Fibroblast of pulmonary artery (primary cell): ENCODE measurements at places on chromosomes 6 and 20.
A peak's percentile ranks its signal among the peaks of the same experiment; 100 is the strongest.

DNA sequence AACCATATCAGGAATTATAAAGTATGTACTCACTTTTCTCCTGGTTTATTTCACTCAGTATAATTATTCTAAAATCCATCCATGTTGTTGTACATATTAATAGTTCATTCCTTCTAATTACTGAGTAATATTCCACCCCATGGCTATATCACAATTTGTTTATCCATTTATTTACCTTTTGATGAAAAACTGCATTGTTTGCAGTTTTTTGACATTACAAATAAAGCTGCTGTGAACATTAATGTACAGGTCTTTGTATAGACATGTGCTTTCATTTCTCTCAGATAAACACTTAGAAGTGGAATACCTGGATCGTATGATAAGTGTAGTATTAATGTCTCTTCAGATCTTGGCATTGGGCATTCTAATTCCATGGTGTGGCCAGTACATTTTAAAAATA lies 4.2 kb downstream of the SLC17A3 start:
- no peak for DNase-seq

GRCh38 chr20:59577037-59577808 lies 27.1 kb upstream of the PHACTR3 start:
- no peak for DNase-seq

DNA sequence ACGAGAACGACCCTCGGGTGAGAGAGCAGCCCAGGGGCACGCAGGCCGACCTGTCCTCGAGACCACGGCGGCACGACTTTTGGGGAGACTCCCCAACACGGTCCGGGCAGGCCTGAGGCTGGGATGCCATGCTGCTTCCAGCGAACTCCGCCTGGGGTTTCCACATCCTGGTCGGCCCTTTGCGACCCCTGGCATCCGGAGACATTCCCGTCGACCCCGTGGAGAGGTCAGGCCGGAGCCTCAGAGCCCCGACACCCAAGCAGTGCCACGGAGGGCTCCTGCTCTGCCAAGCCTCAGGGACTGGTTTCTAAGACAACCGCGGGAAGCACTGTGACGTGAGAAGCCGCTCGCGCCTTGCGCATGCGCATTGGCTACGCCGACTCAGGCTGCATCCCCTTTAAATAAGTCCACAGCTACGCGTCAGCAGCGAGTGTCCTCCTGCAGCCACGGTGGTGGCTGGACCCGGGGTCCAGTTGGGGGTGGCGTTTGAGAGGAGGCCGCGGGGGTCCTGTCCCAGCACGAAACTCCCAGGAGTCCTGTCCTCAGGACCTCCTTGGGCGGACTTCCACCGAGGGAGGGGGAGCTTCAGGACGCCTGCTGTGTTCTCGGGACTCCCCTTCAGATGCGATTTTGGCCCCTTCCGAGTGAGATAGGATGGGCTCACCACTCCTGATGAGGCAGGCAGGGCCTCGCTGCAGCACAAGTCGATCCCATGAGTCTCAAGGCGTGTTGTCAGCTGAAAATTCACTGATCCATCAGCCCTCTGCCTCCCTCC lies 1089.3 kb upstream of the DEFB115 start:
- DNase-seq: no peak

DNA sequence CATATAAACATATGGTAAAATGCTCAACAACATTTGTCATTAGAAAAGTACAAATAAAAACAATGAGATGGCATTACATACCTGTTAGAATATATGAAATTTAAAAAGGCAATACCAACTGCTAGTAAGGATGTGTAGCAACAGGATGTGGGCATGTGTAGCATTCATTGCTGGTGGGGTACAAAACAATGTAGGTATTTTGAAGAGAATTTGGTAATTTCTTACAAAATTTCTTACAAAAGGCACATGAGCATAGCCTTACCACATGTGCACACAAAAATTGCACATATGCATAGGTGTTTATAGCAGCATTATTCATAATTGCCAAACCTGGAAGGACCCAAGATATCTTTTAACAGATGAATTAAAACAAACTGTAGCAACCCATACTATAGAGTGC lies 1355.1 kb upstream of the CITED2 start:
- no peak for DNase-seq

- DNase-seq: no peak
Observed at GRCh38 chr6:106102034-106102433, 15.9 kb downstream of the PRDM1 start.

GRCh38 chr6:40936818-40937251 lies 102.2 kb downstream of the UNC5CL start:
- peak; percentile 58 for DNase-seq

DNA sequence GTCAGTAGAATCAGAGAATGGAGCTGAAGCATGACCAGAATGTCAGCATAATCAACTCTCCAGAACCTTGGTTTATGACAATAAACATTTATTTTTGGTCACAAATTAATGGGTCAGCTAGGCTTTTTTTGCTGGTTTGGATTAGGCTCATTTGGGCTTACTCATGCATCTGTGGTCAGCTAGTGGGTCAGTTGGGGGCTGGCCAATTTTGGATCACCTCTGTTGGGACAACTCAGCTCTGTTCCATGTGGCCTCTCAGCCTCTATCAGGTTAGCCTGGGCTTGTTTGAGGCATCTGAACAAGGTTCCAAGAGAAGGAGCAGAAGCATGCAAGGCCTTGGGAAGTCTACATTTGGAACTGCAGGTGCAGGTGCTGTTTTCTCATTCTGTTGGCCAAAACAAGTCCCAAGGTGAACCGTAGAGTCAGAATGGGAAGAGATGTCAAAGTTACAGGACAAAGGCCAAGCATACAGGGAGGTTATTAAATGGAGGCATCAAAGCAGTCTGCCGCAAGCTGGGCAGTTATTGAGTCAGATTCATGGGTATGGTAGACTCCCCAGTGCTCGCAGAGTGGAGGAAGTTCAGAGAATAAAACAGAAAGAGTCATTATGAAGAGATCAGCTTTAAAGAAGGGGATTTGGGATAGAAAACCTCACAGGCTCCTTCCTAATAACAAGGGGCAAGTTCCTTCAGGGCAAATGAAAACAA lies 173.0 kb downstream of the PLCB4 start:
- DNase-seq: no peak

- no peak for DNase-seq
Observed at GRCh38 chr20:34751453-34751852, 47.3 kb downstream of the TP53INP2 start.

DNA sequence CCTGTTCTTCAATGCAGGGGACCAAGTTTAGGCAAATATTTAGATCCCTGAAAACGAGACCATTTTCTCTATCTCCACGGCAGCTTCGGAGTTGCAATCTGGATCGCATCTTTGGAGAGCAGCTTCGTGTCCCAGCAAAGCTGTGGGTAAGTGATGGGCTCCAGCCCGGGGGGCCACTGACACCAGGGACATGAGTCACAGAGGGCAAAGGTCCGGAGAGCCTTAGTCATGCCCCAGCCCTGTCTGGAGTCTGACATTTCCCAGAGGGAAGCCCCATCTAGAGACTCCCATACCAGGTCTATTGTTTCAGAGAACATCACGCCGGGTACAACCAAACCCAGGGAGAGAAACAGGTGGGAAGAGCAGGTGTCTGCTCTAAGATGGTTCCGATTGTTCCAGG lies 95.9 kb downstream of the NFATC2 start:
- DNase-seq: peak; percentile 69

- no peak for DNase-seq
Observed at GRCh38 chr6:43493230-43493629, 15.9 kb downstream of the TJAP1 start.

DNA sequence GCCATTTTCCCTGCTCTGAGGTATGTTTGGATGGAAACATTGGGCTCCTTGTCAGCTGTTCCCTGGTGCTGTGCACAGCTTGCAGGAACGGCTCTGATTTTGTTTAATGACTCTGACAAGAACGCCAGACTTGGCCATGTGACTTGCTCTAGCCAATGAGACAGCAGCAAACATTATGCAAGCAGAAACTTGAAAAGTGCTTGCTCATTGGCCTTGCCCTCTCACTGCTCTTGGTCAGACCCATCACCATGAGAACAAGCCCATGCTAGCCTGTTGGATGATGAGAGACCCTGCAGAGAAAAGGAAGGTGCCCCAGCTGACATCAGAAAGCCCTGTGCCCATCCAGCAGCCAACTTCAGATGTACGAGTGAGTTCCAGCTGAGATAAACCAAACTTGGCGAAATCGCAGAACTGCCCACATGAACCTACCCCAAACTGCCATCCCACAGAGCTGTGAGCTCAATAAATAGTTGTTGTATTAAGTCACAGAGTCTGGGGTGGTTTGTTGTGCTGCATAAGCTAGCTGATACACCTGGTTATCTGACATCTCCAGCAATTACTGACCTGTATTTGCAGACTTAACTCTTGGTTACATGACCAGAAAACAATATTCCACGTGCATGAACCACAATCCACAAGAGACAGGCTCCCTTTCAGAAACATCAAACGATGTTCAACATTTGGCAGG lies 96.9 kb downstream of the JPH2 start:
- peak; percentile 71 for DNase-seq

GRCh38 chr20:17343656-17344452 lies 117.0 kb downstream of the PCSK2 start:
- no peak for DNase-seq

- DNase-seq: no peak
Observed at GRCh38 chr6:46376562-46377061, 114.6 kb downstream of the RCAN2 start.

- no peak for DNase-seq
Observed at GRCh38 chr6:143529095-143529494, 17.6 kb upstream of the FUCA2 start.

GRCh38 chr6:75149696-75150095 lies 56.2 kb downstream of the COL12A1 start:
- peak; percentile 30 for DNase-seq

GRCh38 chr6:88006557-88006956 lies 41.1 kb upstream of the SPACA1 start:
- DNase-seq: no peak

DNA sequence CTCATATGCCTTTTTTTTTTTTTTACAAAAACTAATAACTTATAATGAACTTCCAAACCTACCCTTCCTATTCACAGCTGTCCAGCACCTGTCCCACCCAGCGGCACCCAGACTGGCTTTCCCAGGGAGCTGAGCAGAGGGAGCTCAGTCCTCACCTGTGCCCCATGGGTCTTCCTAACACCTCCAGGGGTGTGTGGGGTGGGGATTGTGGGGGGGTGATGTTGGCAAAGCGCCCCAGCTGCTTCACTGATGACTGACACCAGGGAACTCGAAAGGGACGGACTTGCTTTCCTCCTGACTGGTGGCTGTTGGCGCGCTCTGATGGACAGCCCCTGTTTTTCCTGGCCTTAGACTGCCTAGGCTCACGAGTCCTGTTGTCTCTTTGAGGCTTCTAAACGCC lies 14.2 kb upstream of the SYNJ2 start:
- no peak for DNase-seq
